Frontal cortex (tissue), 4 donors: ENCODE measurements at places on chromosomes 12 and 14.
A peak's percentile ranks its signal among the peaks of the same experiment; 100 is the strongest.

DNA sequence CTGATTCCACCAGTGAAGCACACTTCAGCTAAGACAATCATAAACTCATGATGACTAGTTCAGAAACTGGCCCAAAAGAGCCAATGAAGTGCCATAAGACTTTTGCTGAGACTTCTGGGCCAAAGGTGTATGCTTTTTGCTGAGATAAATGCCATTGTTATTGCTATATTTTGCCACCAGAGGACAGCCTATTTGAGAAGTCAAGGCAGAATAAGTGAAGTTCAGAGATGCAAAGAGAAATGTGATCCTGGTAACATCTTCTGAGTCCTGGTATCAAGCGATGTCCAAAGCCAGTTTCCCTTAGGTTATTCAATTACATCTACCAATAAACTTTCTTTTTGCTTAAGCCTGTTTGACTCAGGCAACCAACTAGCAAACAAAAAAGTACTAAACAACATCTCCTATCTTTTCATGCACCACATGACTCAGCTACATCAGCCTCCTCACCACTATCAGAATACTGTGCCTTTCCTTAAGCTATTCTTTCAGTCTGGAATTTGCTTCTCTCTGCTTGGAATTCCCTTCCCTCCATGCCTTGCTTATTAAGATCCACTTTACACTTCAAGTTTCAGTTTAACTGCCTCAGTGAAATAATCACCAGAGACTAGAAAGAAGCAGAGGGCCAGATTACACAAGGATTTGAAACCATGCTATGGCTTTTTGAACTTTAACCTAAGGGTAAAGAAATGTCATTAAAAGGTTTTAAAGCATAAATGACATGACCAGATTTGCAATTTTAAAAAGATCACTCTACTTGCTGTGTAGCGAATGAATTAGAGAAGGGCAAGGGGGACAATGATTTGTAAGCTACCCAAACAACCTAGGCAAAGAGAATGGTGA lies 14.0 kb downstream of the CRY1 start:
- no peak for DNase-seq

GRCh38 chr12:104482748-104483147 lies 26.0 kb downstream of the CHST11 start:
- no peak for DNase-seq

DNA sequence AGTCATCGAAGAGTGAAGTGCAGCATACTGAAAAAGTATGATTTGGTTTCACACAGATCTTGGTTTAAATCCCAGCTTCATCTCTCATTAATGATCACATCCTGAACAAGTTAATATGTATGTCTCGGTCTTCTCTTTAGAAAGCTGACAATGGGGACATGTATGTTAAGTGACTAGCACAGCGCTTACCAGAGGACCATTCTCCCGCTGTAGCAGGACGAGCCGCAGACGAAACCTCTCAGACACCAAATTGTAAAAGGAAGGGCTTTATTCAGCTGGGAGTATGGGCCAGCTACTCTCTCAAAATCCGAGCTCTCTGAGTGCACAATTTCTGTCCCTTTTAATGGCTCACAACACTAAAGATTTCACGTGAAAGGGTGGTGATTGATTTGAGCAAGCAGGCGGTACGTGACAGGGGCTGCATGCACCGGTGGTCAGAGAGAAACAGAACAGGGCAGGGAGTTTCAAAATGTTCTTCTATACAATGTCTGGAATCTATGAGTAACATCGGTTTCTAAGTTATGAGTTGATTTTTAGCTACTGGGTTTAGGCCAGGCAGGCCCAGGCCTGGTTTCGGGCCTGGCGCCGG lies 682.4 kb downstream of the DIO2 start:
- no peak for DNase-seq

GRCh38 chr12:13499008-13499407 lies 302.5 kb downstream of the EMP1 start:
- DNase-seq, result no peak

- DNase-seq, result no peak
These were observed 168.1 kb upstream of the NOVA1 start for GRCh38 chr14:26765768-26766520.

DNA sequence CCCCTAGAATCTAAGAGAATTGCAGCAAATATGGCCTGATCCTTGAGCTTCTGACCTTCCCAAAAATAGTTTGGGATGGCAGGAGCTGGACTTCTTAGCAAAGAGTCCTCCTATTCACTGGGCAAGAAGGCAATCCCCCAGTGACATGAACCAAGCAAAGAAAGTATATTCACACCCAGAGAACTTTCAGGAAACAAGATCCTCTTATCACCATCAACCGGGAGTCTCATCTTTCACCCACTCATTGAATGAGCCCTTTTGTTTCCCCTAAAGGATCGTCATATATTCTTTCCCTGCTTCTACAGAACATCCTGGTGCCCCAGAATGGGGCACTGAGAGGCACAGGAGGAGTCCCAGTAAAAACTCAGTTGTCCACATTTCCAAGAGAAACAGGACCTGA lies 19.7 kb downstream of the SPTB start:
- DNase-seq, result no peak

GRCh38 chr14:65832431-65833266 lies 420.1 kb downstream of the FUT8 start:
- no peak for DNase-seq

- no peak for DNase-seq
These were observed 3.1 kb downstream of the TMBIM6 start for GRCh38 chr12:49744363-49744885.

GRCh38 chr14:49193332-49194065 lies 392.7 kb downstream of the RPS29 start:
- DNase-seq, result no peak

DNA sequence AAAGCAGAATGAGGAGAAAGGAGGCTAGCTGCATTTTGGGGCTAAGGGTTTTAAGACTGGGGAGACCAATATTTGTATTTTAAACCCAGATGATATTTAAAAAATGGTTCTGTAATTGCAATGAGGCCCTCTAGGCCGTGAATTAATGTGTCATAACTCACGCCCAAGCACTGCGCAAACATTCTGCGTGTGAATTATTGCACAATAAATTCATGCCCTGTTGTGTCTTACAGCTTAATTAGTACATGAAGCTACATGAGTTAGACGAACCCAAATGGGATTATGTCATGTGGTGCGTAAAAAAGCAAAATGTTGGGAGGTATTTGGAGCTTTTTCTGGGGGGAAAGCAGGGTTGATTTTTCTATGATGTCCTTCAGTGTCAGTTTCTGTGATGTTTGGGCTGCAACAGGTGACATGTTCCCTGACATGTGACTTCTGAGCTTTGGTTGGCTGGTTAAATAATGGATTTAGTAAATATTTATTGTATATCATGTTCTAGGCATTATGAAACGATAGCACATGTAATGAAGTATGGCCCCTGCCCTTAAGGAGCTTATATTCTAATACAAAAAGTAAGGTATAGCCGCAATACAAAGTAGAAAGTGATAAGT lies 30.4 kb upstream of the CISTR start:
- DNase-seq, result no peak

DNA sequence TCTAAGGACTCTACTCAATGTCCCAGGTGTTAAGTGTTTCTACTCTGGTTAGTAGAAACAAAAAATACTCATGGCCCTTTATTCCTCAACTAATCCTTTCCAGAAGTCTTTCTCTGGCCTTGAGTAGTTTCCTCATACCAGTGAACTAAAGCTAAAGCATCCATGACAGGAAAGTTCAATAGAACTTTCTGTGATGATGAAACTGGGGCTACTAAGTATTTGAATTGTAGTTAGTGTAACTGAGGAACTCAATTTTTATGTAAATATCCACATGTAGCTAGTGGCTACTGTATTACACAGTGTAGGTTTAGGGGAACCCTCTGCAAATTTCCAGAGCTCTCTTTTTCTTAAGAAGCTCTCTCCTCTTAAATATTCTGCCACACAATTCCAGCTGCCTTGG lies 63.7 kb downstream of the R3HDM2 start:
- DNase-seq, result no peak

DNA sequence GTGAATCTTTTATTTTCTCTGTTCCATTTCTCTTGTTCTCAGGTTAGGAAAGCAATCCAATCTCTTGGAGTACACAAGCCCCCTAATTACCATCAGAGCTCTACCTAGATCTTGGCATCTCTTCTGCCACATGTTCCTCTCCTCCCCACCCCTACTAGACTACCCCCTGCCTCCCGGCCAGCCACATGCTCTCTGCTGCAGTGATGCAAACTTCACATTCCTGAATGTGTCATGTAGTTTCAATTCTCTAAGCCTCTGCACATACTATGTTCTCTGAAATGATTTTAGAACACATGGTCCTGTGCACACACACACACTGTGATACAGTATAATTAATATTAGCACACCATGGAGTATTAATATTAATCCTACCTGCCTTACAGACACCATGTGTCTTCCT lies 104.6 kb downstream of the EFCAB11 start:
- DNase-seq, result no peak

GRCh38 chr12:45089411-45090075 lies 38.6 kb upstream of the DBX2 start:
- no peak for DNase-seq

DNA sequence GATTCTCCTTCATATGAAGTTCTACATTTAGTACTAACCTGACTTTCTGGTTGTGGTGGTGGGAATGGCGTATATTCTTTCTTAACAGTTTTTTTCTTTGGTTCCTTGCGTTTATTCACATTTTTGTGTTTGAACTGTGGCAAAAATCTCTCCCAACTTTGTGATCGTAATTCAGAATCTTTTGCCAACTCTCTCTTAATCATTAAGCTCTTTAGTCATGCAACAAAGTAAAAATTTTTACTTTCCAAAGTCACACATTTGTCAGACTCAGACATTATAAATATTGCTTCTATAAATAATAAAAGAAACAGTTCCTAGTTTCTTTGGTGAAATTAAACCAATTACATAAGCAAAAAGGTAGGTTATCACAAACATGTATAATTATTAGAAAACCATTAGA lies 7.5 kb downstream of the KRR1 start:
- DNase-seq, result no peak

GRCh38 chr12:124210991-124211577 lies 83.8 kb upstream of the RFLNA start:
- no peak for DNase-seq

GRCh38 chr14:69055125-69055524 lies 76.0 kb upstream of the ACTN1 start:
- no peak for DNase-seq

DNA sequence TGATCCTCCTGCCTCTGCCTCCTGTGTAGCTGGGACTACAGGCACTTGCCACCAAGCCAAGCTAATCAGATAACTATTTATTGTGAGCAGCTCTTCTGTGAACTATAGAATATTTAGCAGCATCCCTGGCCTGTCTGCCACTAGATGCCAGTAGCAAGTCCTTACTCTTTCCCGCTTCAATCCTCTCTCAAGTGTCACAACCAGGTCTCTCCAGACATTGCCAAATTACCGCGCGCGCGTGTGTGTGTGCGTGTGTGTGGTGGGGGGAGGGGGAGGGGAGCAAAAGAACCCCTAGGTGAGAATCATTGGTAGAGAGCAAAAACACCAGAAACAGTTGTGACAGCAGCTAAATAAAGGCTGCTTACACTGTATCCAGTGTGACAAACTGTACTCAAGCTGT lies 49.9 kb downstream of the PPP2R5E start:
- DNase-seq, result peak; percentile 19

DNA sequence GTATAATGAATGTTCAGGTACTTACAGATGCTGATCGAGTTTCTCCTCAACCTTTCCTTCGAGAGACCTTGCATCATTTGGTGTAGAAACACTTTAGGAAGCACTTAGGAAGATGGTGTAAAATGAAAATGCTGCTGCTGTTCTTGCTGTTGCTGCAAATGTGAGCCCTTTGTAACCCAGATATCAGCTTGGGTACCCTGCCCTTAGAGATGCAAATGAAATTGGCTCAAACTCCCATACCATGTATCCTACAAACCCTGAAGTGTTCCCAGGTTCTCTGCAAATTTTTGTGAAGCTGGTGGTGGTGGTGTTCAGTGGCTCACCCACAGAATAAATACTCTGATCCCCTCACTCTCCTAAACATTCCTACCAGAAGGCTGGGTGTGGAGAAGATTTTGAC lies 130.8 kb downstream of the SLC25A47 start:
- no peak for DNase-seq

- DNase-seq, result no peak
These were observed 10.2 kb upstream of the SH2B3 start for GRCh38 chr12:111395336-111396187.

DNA sequence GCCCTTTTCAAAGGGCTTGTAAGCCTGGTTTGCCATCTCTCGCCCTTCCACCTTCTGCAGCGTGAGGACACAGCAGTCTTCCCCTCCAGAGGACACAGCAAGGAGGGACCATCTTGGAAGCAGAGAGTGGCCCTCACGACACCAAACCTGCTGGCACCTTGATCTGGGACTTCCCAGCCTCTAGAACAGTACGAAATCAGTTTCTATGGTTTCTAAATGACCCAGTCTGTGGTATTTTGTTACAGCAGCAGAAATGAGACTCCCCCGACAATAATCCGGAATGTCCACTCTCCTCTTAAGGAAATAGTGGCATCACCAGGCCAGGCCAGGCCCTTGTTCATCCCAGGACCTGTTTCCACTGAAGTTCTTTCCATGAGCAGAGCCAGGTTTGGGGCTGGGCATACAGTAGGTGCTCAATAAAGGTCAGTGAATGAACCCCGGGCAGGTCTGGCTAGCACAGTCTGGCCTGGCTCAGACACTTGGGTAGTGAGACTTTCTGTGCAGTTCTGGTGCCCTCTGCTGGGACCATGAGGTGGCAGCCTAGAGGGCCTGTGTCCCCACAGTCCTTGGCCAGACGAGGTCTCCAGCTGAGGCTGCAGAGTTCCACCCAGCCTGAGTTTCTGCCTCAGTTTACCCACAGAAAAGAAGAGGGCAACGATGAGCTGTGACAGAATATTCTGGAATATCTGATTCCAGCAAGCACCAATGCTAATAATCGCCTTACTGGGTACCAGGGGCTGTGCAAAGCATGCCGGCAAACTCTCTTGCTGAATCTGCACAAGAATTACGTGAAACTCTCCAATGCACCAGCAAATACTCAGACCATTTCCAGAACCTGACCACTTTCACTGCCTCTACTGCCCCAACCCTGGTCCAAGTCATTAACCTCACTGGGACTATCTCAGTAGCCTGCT lies 14.0 kb downstream of the ABCB9 start:
- DNase-seq, result peak; percentile 84

- no peak for DNase-seq
These were observed 28.7 kb upstream of the OR10P1 start for GRCh38 chr12:55607821-55608594.

DNA sequence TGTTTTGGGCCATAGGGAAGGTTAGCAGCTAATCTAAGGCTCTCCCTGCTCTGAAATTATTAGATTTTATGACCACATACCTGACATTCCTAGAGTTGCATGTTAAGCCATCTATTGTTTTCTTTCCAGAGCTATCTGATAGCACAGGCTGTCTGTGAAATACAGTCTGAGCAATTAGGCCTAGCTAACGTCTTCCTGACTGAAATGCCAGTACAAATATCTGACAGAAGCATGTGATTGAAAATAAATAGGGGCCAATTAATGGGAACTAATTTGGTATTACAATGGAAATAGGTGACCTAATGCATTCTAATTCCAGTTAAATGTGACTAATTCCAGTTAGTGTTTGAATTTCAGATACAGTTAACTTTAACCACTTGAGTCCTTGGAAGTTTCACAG lies 115.2 kb downstream of the C12orf75 start:
- DNase-seq, result no peak

- no peak for DNase-seq
These were observed 38.7 kb upstream of the SGPP1 start for GRCh38 chr14:63766611-63767010.

GRCh38 chr14:32331206-32331605 lies 2.1 kb downstream of the AKAP6 start:
- DNase-seq, result no peak
